ENCODE measurements at places on chromosomes 4 and X. TPM values are rescaled to one million over a fixed set of nuclear protein-coding genes. Genes with fewer than 3 reads are reported as not detected.

The HERC6 gene
- total RNA-seq, result 1.9 TPM

The NR0B1 gene
- not detected for total RNA-seq

The REPS2 gene
- total RNA-seq, result 0.74 TPM

The ARSJ gene
- total RNA-seq, result 32.3 TPM

The KANTR gene
- total RNA-seq, result 1.9 TPM

The VCX3B gene
- not detected for total RNA-seq

The XAGE2 gene
- total RNA-seq, result not detected

The HEPH gene
- 5.2 TPM for total RNA-seq

The MXRA5 gene
- total RNA-seq, result 0.50 TPM

The FHIP1A gene
- total RNA-seq, result 0.59 TPM

The PLP1 gene
- total RNA-seq, result under 0.01 TPM

The AWAT2 gene
- not detected for total RNA-seq

The FUNDC1 gene
- 14.1 TPM for total RNA-seq

The GAGE13 gene
- total RNA-seq, result not detected

The FAM133A gene
- total RNA-seq, result not detected

The FRG2 gene
- total RNA-seq, result not detected

The NIPAL1 gene
- 0.50 TPM for total RNA-seq

The RWDD4 gene
- 25.6 TPM for total RNA-seq
